ENCODE measurements at places on chromosomes 1 and 21. TPM values are rescaled to one million over a fixed set of nuclear protein-coding genes. Genes with fewer than 3 reads are reported as not detected.

Gene DNALI1
- 12.9 TPM for total RNA-seq

- no peak for DNase-seq
Measured at GRCh38 chr1:156625436-156626078, 6.3 kb downstream of the HAPLN2 start.

- DNase-seq, result no peak
Measured at GRCh38 chr1:168498159-168498631, 45.6 kb downstream of the XCL2 start.

- DNase-seq, result no peak
Measured at GRCh38 chr1:25098717-25099116, 133.6 kb downstream of the SYF2 start.

Gene KCNE2
- total RNA-seq, result not detected

- DNase-seq, result no peak
Measured at GRCh38 chr1:64417803-64418202, 52.1 kb upstream of the CACHD1 start.

Gene OR10K1
- not detected for total RNA-seq

GRCh38 chr1:27428316-27429028 is 36.0 kb downstream of the GPR3 start:
- no peak for DNase-seq

GRCh38 chr1:178946855-178947676 is 76.2 kb upstream of the ANGPTL1 start:
- no peak for DNase-seq

- DNase-seq, result no peak
Measured at GRCh38 chr1:241589521-241589920, 50.6 kb downstream of the CHML start.

GRCh38 chr21:44495611-44496563 is 40.6 kb downstream of the LRRC3 start:
- DNase-seq, result no peak

GRCh38 chr1:98947071-98947470 is 57.6 kb downstream of the PLPPR5 start:
- no peak for DNase-seq

Gene XKR8
- total RNA-seq, result 12.7 TPM

GRCh38 chr1:94379615-94380014 is 38.6 kb upstream of the ABCD3 start:
- no peak for DNase-seq

- no peak for DNase-seq
Measured at GRCh38 chr1:40636777-40637176, 28.7 kb downstream of the RIMS3 start.

Gene NR5A2
- not detected for total RNA-seq

DNA sequence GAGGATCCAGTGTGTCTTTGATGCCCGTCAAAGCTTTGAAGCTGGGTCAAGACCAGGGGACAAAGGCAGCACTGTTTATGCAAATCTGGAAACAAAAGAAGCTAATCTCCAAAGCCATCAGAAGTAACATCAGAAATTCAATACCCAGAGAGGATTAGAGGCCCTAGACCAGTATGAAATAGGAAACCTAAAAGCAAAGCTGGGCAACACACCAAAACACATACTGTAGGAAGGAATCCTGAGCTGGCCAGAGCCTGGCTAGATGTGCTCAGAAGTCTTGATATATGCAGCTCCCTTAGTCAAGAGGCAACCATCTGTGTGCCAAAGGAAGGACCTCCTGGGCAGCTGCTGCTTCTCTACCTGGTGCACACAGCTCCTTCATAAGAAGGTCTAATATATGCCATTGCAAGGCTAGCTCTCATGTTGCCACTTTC is 12.3 kb downstream of the COLGALT2 start:
- DNase-seq, result no peak

DNA sequence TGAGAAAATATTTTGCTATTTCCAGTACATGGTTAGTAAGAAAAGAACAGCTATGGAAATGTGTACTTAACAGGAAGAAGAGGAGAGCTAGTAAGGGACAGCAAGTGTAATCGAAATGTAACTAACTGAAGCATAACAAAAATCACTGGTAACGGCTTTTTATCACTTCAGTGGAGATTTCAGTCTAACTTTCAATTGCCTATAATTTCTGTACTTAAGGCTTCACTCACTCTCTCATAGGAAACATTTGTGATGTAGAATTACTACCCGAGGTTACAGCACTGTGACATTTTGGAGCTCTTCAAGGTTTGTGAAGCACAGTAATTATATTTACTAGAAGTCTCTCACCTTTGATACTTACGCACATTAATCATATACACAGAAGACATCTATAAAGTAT is 1119.1 kb downstream of the AMY1C start:
- DNase-seq, result no peak

DNA sequence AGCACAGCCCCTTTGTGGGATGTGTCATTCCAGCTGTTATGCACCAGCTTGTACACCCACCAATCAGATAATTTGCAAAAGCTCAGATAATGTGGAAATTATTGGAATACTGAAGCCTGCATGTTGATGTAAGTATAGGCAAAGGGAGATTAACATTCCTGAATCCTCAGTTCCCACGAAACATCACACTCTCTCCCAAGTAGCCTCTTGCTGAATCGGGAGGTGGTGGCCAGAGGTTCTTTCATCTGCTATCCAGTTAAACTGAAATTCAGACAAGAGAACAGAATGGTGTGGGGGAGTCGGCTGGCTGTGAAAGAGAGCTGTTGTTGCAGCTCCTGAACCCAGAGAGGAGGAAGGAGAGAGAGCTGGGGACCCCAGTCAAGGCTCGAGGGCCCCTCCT is 170.9 kb downstream of the ZBTB18 start:
- no peak for DNase-seq

DNA sequence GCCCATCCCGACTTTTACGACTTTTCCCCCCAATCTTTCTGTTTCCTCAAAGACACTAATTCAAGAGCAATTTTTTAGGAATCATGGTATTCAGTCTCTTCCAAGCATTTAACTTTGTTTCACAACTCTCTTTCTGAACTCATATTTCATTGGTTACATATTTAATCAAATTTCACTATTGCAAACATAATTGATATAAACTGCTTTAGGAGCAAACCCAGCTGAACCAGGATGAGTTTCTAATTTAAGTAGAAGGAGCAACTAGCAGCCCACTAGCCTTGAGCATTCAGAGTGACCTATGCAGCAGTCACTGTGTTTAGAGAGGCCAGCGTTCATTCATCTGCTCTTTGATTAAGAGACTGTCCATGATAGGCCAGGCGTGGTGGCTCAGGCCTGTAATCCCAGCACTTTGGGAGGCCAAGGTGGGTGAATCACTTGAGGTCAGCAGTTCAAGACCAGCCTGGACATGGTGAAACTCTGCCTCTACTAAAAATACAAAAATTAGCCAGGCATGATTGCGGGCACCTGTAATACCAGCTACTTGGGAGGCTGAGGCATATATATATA is 1.8 kb downstream of the CELA2B start:
- no peak for DNase-seq

DNA sequence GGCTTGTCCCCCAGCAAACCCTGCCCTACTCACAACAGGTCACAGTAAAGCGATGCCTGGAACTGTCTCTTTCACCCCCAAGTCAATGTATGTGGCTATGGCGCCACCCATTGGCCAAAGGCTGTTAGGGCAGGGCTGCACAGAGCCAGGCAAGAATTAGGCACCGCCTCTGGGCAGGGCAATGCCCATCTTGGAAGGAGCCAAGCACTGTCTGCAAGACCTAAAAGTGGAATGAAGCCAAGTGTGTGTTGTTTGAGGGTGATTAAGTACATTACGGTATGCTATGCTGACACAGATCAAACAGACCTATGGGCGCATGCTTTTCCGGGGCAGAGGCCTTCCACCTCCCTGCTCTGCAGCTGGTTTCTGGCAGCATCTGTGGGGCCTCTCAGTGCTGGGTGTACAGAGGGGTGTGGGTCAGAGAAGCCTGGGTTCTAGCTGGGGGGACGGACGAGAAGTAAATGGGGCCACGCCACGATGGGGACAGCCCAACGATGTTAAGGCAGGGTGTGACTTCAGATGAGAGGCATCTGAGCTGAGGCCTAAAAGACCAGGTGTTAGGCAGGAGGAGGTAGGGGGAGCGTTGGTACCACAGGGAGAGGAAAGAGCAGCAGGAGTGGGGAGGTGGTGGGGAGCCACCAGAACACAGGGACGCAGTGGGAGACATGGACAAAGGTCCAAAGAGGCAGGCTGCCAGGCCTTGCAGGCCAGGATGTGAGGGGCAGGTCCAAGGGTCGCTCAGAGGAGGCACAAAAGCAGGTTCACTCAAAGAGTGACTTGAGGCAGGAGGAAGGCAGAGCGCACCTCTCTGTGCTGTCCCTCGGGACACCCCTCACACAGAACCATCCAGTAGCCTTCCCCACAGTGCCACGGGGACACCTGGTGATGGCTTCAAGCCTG is 49.8 kb downstream of the ACOT7 start:
- no peak for DNase-seq

DNA sequence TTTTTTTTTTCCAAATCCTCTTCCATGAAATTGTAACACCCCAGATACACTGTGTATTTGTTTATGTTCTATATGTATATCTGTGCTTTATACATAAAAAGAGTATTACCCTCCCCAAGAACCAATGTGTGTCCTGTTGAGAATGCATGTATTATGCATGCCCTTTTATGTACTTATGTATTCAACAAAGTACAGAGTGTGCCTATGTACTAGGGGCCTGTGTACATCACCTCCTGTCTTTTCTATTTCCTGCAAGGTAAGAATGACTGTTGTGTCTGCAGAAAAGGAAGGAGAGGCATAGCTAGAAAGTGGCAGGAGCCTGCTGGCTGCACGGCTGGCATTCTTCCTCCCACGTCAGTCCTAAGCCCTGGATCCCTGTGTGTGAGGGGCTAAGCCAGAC is 7.0 kb downstream of the TMEM61 start:
- no peak for DNase-seq

GRCh38 chr1:171793636-171794035 is 12.2 kb downstream of the METTL13 start:
- DNase-seq, result no peak

- no peak for DNase-seq
Measured at GRCh38 chr1:58895559-58896145, 111.8 kb upstream of the JUN start.

DNA sequence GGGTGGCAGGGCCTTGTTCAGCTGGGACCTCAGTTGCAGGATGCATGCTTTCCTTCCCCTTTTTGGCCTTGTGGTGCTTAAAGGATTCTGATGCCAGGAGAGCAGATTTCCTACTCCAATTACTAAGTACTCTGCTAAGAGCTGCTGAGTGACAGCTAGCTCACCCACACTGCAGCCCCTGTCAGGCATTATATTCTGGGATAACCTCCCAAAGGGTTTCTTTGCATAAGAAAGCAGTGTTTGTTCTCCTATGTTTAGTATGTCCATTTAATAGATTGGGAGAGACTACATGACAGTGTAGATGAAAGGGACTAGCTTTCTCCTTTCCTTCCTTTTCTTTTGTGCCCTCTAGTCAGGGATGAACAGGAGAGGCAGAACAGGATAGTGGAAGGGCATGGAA is 100.7 kb downstream of the FAM78B start:
- no peak for DNase-seq

All from kidney epithelial cell (primary cell).